ENCODE measurements at places on chromosomes 3 and 15.

DNA sequence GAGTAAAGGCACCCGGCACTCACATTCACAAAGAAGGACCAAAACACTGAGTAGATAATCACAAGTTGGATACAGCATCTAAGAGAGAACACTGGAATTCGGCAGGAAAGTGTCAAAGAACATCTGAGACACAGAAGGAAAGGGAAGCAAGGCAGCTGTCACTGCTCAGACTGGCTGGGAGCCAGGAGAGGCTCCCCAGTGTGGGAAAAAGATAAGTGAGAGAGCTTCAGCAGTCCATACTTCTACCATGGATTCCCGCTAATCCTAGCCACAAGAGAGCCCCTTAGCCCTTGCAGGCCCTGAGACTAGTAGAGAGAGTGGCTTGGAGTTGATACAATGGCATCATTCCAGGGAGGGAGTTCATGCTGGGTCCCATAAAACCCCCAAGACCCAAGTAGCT is 36.7 kb upstream of the CP start:
- DNase-seq = no peak

GRCh38 chr3:37588758-37589157 is 272.9 kb upstream of the CTDSPL start:
- no peak for DNase-seq

DNA sequence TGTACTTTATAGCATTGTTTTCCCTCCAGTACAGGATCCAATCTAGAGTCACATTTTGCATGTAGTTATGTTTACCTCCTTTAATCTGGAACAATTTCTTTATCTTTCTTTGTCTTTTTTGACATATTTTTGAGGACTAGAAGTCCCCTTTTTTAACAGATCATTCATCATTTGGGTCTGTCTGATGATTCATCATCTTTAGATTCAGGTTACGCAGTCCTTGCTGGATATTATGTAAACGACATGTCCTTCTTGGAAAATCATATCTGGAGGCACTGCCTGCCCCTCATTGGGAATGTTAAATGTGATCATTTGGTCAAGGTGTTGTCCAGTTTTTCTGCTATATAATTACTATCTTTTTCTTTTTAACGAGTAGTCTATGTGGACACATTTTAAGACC is 18.3 kb downstream of the TGM4 start:
- DNase-seq = no peak

DNA sequence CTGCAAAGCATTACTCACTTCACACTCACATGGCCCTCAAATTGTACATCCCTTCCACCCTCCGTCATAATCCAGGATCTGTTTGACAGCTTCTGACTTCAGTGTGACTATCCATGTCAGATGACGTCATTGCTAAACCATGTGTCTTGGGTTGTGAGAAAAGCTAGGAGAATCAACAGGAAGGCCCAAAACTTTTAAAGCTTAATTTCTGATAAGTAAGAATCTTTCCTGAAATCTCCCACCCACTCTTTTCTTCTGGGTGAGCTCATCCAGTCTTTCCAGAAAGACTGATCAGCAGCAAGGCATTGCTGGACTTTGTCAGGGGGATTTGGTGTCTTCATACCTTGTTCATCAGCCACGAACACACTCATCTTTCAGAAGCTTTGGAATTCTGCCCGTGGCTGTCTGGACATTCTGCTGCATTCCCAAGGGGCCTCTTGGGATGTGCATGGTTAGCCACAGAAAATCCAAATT is 11.5 kb upstream of the LMCD1 start:
- DNase-seq = peak; percentile 86

DNA sequence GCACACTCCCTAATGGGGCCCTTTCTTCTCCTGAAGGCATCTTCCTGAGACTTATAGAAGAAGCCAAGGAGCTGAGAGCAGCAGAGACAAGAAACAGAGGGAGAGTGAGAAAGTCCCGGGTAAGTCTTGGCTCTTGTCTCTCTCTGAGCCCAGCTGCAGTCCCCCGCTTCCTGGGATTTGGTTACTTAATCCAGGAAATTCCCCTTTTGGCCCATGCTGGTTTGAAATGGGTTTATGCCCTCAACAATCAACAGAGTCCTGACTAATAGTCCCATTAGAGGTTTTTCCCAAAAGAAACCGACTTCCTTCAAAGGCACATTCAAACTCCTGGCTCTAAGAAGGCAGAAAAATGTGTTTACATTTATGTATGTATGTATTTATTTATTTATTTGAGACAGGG is 22.0 kb downstream of the TMEM158 start:
- no peak for DNase-seq

DNA sequence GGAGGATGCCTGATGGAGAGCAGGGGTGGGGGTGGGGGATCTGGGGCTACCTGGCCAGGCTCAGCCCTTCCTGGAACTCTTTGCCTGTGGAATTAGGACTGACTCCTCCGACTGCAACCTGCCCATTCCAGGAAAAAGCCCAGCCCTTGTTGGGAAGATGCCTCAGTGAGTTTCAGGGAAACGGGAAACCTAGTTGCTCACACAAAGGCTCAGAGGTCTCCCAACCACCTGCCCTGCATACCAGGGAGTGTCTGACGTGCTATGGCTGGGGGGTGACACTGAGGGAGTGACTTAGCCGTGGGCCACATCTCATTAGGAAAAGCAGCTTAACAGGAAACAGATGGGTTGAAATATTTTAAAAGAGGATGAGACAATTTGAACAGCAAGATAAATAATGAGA is 27.9 kb downstream of the CYP8B1 start:
- DNase-seq = no peak

DNA sequence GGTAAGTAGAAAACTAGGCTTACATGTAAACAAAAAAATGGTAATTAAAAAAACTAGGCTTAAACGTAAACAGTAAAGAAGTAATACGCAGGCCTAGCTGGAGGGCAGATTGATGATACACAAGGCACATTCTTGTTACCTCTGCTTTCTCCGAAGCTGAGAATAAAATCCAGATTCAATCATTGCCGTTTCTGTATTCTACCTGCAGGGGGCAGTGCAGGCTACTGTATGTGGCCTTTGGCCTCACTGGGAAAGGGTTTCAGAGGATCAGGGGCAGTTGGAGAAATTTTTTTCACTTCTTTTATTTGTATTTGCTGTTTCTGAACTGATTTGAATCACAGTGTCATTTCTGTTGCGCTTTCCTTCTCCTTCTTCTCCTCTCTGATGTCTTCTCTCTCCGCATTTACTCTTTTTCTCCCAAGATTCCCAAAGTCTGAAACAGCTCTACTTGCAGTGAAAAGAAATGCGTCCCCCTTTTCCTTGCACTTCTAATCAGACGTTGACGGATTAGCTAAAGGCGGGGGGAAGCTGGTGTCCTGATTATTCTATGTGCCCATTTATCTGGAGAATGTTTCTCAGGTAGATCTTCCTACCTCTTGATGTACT is 67.1 kb upstream of the MCTP2 start:
- DNase-seq = no peak

GRCh38 chr15:41855261-41855961 is 16.8 kb downstream of the PLA2G4B start:
- DNase-seq = no peak

DNA sequence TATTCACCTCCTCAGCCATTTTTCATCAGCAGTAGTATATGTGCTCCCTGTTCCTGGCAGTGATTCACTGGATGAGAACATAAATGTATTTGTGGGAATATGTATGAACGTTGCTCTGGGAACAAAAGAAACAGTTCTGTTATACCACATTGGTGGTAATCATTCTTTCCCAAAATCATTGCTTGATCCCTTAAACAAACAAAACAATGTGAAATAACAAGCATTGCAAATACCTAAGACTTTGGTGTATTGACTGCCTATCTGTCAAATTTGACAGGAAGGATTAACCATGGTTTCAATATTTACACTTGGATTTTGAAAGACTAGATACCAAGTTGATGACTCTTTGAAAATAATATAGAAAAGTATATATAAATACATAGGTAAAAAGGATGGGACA is 284.1 kb downstream of the FHIT start:
- DNase-seq = no peak

- DNase-seq = no peak
These were observed 36.3 kb downstream of the DUT start for GRCh38 chr15:48367483-48367882.

DNA sequence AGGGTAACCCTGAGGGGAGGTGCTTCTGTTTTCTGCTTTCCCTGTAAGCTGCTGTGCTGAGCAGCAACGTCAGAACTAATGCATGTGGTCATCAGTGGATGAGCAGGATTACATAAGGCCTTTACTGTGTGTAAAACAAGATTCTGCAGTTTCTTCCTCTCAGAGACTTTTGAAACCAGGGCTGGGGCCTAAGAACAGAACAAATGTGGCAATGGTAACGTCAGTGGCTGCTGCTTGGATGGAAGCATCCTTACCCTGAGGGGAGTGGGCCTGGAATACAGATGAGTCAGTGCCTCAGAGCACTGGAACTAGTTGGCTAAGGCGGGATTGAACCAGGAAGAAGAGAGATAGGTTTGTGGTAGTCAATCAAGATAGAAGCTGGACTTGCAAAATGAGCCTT is 180.2 kb upstream of the KCNH8 start:
- no peak for DNase-seq

DNA sequence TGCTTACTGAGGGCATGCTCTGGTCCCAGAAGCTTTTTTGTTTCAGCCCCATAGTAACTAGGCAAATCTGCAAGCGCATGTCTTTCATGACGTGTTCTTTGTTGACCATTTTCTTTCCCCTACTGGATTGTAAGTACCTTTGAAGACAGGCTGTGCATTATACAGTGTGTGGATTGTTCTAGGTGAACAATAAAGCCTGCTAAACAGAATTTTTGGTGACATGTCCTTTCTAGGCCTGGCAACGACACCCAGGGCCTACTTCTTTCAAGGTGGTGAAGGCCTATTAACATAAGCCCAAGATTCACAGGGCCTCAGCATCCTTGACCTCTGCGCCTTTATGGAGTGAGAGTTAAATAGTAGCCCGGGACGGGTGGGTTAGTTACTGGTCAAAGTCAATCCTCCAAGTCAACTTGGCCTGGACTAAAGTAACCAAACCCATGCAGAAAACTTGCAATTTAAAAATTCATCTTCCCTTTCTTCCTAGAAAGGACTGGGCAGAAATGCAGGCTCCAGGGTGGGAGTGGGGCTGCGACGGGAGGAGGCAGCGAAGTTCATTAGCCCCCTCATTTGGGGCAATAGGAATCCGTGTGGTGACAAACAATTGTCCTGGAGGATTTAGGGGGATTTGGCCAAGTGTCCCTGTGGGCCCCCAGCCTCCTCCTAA is 37.6 kb upstream of the TRIM71 start:
- no peak for DNase-seq

GRCh38 chr15:69446953-69447352 is 5.7 kb upstream of the RPLP1 start:
- DNase-seq = no peak

DNA sequence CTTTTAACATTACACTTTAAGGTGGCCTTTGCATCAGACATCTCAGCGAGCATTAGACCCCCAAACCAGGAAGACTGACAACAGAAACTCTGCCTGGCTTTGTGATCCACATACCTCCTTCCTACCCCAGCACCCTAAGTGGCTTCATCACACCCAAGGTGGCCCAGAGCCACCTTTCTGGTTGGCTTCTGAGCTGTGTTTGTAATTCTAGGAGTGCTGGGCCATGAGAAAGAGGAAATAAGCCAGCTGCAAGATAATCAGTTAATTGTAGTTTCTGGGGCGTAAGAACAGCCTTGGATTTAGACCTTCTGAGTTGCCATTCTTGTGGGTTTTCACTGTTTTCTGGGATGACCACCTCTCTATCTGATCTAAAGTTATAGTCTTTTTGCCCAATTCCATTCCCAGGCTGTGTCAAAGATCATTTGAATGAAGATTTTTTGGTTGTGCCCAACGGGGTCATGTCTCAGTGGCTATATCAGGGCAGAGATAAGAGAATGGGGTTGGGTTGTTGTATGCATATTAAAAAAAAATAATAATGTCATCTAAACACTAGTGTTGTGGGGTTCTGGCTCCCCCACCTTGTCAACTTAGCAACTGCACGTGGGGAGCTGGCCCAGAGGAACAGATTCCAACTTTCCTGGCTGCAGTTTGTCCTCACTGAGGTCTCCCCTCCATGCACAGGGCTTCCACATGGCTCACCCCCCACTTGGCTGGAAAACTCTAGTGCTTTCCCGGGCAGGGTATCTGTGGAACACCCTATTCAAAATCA is 234.8 kb upstream of the WNT5A start:
- DNase-seq = no peak

DNA sequence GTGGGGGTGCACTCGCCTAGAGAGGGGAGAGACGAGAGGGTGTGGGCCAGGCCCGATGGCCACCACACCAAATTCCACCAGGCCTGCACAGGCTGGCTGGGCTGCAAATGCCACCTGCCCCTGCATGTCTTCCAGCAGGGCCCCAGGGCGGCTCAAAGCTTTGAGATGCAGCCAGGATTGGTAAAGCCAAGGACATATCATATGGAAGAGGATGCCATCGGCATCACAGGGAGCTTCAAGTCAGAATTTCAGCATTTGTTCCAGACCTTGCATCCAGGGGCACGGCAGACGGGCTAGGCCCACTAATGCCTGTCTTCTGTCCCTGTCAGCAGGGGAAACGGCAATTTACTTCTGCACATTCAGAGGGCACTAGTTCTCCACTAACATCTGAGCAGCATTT is 97.8 kb downstream of the NUP210 start:
- DNase-seq = no peak

DNA sequence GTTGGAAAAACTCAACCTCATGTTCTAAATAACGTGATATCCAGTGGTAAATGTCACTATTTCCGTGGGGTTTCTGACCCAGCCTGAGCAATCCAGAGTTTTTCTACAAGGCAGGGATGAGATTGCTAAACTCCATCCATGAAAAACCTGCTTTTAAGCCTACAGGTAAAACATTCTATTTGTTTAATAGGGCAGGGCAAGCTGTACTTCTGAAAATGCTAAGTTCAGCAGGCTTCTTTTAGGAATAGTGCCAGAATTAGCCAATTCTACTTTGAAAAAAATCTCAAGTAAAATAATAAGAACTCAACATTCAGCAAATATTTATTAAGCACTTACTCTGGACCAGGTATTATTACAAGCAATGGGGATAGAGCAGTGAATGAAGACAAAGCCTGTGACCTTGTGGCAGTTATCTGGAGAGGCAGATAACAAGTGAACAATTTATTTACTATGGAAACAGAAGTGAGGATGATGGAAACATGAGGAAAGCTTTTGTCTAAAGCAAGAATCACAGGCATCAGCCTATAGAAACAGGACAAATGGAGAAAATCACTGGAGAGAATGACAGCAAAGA is 13.3 kb downstream of the RPSA start:
- no peak for DNase-seq

DNA sequence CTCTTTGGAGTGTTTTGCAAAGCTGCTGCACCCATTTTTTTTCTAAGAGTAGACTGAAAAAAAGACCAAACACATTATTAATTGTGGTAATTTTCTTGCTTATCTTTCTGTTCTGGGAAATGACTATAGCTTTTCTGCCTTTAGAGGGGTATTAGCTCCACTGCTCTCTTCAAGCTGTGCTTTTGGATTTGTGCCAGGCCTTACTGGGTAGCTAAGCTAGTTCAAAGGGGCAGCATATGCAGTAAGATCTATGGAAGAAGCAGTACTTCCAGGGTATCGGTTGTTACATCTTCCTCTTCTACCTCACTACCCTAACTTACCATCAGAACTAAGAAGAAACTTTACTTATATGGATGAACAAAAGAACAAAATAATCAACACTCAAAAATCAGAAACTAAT is 28.7 kb upstream of the ARIH1 start:
- DNase-seq = no peak

- no peak for DNase-seq
These were observed 273.4 kb downstream of the ARRDC4 start for GRCh38 chr15:98233873-98234272.

Measured in BJ (cell line).